ENCODE measurements at places on chromosomes 2 and 18.
A peak's percentile ranks its signal among the peaks of the same experiment; 100 is the strongest.

- DNase-seq = no peak
These were observed 211.9 kb downstream of the ALPK2 start for GRCh38 chr18:58416704-58417683.

GRCh38 chr2:241317391-241317790 lies 1.7 kb downstream of the SEPTIN2 start:
- no peak for DNase-seq

DNA sequence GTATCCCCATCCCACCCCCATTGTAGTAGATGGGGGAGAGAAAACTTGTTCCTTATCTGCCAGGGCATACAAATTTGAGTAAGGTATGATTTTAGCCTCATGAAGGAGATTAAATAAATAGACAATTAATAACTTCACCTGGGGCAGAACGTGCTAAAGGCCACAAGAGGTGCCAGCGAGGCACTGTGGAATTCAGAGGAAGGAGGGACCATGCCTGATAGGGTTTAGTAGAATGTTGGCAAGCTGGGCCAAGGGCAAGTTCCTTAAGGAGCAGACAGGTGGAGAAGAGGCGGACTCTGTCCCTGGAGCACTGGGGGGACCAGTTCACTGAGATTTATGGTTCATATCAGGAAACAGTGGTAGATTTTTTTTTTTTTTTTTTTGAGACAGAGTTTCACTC lies 22.5 kb downstream of the STAMBP start:
- no peak for DNase-seq

- DNase-seq = no peak
These were observed 4.7 kb downstream of the AGAP1 start for GRCh38 chr2:235498541-235498940.

DNA sequence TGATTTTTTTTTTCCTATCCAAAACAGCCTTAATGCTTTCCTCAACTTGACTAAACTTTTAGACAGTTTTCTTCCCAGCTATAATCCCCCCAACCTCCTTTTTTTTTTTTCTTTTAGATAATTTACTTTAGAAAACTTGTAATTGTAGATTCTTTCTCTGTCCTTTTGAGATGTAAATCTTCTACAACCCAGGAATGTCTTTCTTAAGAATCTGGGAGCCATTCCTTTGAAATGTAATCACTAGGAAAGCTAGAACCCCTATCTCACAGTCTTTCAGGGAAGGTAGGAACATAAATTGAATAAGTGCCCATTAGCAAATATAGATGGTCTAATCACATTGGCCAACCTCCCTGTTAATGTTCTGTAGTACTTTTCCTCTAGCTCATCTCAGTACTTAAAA lies 285.4 kb downstream of the NUP35 start:
- no peak for DNase-seq

- peak; percentile 75 for DNase-seq
These were observed 15.9 kb downstream of the POLI start for GRCh38 chr18:54284981-54285785.

DNA sequence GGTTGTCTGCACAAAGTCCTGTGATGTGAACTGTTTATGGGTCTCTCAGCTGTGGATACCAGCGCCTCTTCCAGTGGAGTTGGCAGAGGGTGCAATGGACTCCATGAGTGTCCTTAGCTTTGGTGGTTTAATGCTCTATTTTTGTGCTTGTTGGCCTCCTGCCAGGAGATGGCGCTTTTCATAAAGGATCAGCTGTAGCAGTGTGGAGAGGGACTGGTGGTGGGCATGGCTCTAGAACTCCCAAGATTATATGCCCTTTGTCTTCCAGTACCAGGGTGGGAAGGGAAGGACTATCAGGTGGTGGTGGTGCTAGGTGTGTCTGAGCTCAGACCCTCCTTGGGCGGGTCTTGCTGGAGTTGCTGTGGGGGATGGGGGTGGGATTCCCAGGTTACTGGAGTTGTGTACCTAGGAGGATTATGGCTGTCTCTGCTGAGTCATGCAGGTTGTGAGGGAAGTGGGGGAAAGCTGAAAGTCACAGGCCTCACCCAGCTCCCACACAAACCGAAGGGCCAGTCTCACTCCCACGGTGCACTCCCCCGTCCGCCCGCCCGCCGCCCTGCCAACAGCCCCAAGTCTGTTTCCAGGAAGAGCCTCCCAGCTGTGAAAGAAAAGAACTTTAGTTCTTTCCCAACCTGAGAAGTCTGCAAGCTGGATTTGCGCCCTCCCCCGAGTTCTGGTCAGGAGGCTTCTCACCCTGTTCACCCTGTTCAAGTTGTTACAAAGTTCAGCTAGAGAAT lies 108.1 kb downstream of the MARCO start:
- no peak for DNase-seq

GRCh38 chr2:70005752-70006446 lies 44.5 kb upstream of the ASPRV1 start:
- DNase-seq = no peak

DNA sequence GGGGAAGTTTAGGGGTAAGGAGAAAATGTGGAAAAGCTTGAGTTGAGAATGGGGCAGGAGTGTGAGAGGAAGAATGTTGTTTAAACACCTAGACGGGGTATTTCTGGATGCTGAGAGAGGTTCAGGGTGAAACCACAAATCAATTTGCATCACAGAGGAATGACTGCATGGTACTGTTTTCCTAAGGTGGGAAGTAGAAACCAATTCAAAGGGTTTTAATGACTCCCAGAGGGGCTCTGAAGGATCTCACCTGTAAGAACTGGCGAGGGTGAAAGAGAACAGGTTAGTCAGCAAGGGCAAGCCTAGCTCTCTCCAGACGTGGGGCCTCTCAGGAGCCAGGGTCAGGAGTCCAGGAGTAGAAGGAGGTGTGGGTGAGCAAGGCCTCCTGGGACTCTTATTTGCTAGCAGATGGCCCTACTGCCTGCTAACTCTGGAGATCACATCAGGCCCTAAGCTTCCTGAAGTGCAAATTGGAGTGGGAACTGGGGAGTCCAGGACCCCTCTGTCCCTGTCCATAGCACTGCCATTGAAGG lies 133.0 kb upstream of the CELF4 start:
- no peak for DNase-seq

- DNase-seq = no peak
These were observed 23.5 kb downstream of the MBP start for GRCh38 chr18:77108821-77109647.

DNA sequence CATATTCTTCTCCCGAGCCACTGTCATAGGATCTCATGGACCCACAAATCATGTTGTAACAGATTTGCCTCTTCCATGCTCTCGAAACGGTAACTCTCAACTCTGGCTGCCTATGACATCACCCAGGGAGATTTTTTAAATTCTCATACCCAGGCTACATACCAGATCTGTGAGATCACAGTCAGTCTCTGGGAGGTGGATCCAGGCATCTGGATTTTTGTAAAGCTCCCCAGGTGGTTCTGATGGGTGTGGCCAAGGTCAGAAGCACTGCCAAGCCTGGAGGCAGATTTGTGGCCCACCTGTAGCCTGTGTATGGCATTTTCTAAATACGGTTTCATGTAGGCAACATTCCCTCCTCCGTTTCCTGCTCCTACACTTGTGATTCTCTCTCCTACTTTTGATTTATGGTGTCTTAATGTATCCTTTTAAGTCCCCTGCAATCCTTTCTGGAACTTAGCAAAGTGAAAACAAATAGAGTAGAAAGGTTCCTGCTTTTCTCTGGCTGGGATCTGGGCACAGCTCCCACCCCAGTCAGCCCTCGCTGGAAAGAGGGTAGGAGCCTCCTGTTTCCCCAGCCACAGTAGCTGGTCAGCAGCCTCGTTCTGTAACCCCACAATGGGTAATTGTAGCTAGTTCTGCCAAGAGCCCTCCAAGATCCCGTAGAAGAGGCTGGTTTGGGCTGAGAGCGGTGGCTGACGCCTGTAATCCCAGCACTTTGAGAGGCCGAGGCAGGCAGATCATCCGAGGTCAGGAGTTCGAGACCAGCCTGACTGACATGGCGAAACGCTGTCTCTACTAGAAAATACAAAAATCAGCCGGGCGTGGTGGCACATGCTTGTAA lies 96.2 kb downstream of the KLHL29 start:
- DNase-seq = peak; percentile 93

GRCh38 chr2:60959501-60959900 lies 58.0 kb upstream of the PEX13 start:
- DNase-seq = no peak

DNA sequence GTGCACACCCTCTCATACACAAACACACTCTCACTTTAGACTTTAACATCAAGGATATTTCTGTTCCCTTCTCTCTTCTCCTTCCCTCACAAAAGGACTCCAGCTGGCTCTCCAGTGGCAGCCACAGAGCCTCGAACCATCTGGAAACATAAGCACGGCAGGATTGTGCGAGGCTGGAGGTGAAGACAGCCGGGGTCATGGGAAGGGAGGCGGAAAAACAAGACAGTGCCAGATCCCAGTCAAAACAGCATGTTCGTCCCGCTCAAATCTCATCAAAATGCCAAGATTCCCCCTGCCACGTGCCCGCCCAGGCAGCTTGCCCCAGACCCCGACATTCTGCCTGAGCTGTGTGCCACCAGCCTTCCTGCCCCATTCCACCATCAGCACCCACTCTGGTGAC lies 180.3 kb downstream of the ZBTB7C start:
- DNase-seq = no peak

- DNase-seq = peak; percentile 81
These were observed 126.3 kb downstream of the IRS1 start for GRCh38 chr2:226673314-226673723.

GRCh38 chr2:162317861-162318327 lies 590 bp downstream of the IFIH1 start:
- DNase-seq = peak; percentile 60

GRCh38 chr18:57085371-57085770 lies 61.5 kb upstream of the BOD1L2 start:
- DNase-seq = no peak

GRCh38 chr18:55634545-55634944 lies 46.6 kb upstream of the TCF4 start:
- peak; percentile 85 for DNase-seq

DNA sequence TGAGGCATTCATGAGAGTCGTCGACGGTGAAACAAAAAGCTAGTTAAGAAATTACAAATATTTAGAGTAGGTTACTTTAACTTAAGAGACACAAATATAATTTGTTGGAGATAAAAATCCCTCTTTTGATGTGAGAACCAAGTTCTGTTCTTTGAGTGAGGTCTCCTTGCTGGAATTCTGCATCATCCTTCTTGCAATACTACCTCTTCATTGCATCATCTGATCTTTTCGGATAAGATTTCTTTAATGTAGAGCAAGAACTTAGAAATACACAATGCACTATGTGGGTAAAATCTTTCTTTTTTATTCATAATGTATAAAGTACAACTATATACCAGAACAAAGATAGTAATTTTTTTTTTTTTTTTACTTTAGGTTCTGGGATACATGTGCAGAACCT lies 118.4 kb downstream of the ARL4C start:
- no peak for DNase-seq

- no peak for DNase-seq
These were observed 71.8 kb upstream of the SMAD7 start for GRCh38 chr18:49022311-49023161.

- no peak for DNase-seq
These were observed 1.7 kb upstream of the ASAP2 start for GRCh38 chr2:9204939-9205338.

DNA sequence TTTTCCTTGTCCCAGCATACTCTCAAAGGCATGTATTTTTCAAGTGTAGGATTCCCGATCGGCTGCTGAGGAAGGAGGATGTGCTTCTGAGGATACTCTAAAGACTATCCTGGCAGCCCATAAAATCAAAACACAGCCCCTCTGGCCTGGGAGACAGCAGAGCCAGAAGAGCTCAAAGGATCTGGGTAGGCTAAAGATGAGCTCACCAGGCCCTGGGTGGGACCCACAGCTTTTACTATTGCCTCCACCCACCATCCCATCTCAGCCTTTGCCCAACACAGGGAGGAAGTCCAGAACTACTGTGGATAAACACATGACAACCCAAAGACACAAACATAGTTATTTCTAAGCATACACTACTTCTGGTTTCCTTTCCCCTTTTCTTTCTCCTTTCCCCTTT lies 79.1 kb upstream of the ZFP36L2 start:
- DNase-seq = no peak

- no peak for DNase-seq
These were observed 2139.8 kb upstream of the CELF4 start for GRCh38 chr18:39705362-39705761.

GRCh38 chr2:158112992-158113391 lies 11.3 kb downstream of the UPP2 start:
- DNase-seq = no peak

- no peak for DNase-seq
These were observed 96.4 kb downstream of the TCF4 start for GRCh38 chr18:55491616-55492015.

DNA sequence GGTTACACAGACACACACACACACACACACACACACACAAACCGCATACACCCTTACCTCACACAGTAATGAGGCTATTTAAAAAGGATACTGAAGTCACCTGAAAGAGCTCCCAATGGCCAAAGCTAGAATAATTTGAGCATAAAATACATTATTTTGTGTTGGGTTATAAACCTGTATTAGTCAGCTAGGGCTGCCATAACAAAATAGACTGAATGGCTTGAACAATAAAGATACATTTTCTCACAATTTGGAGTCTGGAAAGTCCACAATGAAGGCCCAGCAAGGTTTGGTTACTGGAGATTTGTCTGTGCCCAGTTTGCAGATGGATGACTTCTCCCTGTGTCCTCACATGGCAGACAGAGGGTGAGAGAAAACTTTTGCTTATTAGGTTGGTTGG lies 605.4 kb upstream of the REG3G start:
- no peak for DNase-seq

GRCh38 chr2:53583583-53583982 lies 184.0 kb upstream of the CHAC2 start:
- DNase-seq = no peak

DNA sequence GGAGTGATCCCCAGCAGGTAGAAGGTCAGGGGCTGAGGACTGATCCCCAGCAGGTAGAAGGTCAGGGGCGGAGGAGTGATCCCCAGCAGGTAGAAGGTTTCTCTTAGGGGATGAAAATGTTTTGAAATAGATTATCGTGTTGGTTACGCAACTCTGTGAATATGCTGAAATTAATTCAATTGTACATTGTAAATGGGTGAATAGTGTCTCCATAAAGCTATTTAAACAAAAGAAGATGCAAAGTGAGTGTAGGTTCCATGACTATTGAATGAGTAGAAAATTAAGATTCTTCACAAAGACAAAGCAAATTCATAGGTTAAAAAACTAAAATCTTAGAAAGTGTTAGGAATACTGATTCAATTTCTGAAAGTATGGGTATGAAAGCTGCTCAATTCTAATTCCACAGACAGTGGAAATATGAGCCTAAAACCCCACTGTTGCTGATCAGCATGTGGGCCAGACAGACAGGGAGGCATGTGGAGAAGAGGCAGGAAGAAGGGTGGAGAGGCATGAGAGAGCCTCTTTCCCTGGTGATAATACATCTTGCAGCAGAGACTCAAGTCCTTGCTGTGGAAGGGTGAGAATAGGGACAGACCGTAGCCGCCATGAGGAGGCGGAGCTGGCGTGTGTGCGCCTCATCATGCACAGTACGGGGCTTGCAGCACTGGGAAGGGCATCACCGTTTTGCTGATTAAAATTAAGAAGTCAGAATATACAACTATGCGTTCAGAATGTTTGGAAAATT lies 85.9 kb upstream of the NFATC1 start:
- no peak for DNase-seq
